ENCODE measurements at places on chromosomes 2 and 18. TPM values are rescaled to one million over a fixed set of nuclear protein-coding genes. Genes with fewer than 3 reads are reported as not detected.

C2orf42 gene
- 15.5 TPM for polyA plus RNA-seq

SKOR2 gene
- polyA plus RNA-seq = not detected

DCDC2C gene
- not detected for polyA plus RNA-seq

HNMT gene
- polyA plus RNA-seq = 99.7 TPM

GPAT2 gene
- polyA plus RNA-seq = 1.2 TPM

RAX gene
- not detected for polyA plus RNA-seq

ANKRD29 gene
- 47.9 TPM for polyA plus RNA-seq

LOXHD1 gene
- 0.70 TPM for polyA plus RNA-seq

DNAJC5G gene
- 0.37 TPM for polyA plus RNA-seq

NDUFB3 gene
- polyA plus RNA-seq = 70.5 TPM

LTBP1 gene
- polyA plus RNA-seq = 58.6 TPM

RGPD3 gene
- polyA plus RNA-seq = 0.27 TPM

MRPS9 gene
- polyA plus RNA-seq = 44.2 TPM

CIDEA gene
- 2.4 TPM for polyA plus RNA-seq

DLGAP1 gene
- 1.8 TPM for polyA plus RNA-seq

FAP gene
- polyA plus RNA-seq = 17.1 TPM

TMEM37 gene
- polyA plus RNA-seq = 29.4 TPM

PLEK gene
- polyA plus RNA-seq = 13.9 TPM

COL5A2 gene
- polyA plus RNA-seq = 211 TPM

RFTN2 gene
- 17.7 TPM for polyA plus RNA-seq

LYPD6 gene
- polyA plus RNA-seq = 17.1 TPM

MEP1B gene
- 0.09 TPM for polyA plus RNA-seq
